ENCODE measurements at places on chromosomes 16 and 17.

- DNase-seq: no peak
Measured at GRCh38 chr17:82949984-82950383, 110.2 kb upstream of the ZNF750 start.

- DNase-seq: no peak
Measured at GRCh38 chr17:4534515-4534914, 20.7 kb downstream of the MYBBP1A start.

GRCh38 chr16:82629441-82630027 is 2.8 kb downstream of the CDH13 start:
- DNase-seq: no peak

- no peak for DNase-seq
Measured at GRCh38 chr17:36686123-36686669, 84.8 kb downstream of the MRM1 start.

- peak; percentile 30 for DNase-seq
Measured at GRCh38 chr16:30473231-30474073, 910 bp downstream of the ITGAL start.

GRCh38 chr16:8958344-8959167 is 5.2 kb downstream of the USP7 start:
- DNase-seq: no peak

GRCh38 chr16:78720416-78720815 is 621.0 kb downstream of the WWOX start:
- DNase-seq: no peak

DNA sequence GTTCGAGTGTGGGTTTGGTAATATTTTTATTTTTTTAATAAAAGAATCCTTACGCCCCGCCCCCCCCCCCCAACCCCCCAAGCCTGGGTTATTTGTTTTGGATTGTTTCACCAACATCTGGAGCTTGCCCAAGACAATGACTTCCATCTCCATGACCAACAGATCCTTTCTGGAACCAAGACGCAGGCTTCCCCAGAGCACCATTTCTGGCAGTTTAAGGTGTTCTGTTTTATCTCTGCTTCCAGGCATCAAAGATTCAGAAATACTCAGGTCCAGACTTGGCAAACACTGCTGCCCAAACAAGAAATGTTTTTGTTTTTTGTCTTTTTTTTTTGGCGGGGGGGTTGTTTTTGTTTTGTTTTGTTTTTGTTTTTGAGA is 56.1 kb downstream of the PLXDC1 start:
- no peak for DNase-seq

DNA sequence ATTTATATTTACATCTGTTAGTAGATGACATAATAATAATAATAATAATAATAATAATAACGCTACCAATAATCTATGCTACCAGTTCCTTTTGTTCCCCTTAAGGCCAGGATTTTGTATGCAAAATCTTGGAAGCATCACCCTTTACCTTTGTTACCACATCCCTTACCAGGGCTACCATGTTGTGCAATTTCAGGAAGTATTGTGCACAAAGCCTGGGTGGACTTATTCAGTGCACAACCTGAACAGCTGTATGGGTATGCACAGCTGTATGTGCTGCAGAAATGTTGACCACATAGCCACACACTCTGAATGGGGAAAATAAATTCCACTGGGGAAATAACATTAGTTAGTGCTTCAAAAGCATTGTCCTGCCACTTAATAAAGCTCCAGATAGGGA is 19.9 kb upstream of the CALB2 start:
- no peak for DNase-seq

GRCh38 chr16:26762594-26762993 is 304.1 kb upstream of the C16orf82 start:
- DNase-seq: no peak

- DNase-seq: no peak
Measured at GRCh38 chr16:88923450-88923849, 53.6 kb downstream of the CBFA2T3 start.

GRCh38 chr16:49332589-49333258 is 40.9 kb upstream of the C16orf78 start:
- no peak for DNase-seq

DNA sequence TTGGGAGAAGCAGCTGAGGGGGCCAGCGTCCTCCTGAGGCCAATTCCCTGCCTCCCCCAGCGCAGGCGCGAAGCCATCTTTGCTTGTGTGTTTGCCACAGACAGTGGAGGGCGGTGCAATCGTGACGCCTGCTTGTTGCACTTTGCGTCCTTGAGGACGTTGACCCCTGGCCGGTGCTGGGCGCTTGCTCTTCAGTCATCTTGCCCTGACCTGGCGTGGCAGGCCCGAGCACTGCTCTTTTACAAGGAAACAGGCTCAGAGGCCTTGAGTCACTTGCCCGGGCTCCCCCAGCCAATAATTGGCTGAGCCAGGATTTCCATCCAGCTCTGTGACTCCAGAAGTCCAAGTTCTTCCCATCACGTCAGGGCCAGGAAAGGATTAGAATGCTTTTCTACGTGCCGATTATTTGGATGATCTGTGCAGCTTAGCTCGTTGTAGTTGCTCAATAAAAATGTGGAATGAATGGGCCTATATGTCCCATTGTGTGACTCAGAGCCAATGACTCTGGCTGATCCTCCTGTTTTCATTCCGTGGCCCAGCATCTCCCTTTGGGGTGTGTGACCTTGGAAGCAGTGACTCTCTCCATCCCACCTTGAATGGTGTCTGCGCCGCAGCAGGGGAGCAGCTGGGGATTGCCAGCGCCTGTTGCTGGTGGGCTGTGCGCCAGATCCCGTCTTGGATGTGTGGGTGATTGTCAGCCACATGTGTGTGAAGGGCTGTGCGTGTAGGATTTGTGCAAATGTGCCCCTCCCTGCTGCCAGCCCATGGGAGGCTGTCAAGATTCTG is 214.1 kb downstream of the SEC14L1 start:
- no peak for DNase-seq

DNA sequence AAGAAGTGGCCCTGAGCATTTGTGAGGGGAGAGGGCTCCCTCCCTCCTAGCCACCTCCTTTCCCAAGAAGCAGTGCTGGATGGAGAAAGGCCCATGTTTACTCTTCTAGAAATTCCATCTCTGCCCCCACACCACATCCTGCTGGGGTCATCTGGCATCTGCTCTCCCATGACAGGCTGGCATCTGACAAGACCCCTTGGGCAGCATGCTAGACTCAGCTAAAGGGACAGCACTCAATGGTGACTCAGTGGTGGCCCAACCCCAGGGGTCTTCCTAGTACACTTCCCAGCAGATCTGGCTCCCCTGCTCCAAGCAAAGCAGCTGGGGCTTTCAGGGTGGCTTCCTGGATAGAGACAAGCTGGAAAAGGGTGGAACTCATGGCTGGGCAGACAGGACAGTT is 14.4 kb downstream of the SLC38A7 start:
- DNase-seq: no peak

GRCh38 chr16:55248494-55248893 is 75.5 kb upstream of the IRX6 start:
- no peak for DNase-seq

GRCh38 chr17:31778523-31778922 is 80.5 kb downstream of the COPRS start:
- DNase-seq: no peak

- DNase-seq: no peak
Measured at GRCh38 chr17:76707985-76708807, 2.6 kb downstream of the MXRA7 start.

DNA sequence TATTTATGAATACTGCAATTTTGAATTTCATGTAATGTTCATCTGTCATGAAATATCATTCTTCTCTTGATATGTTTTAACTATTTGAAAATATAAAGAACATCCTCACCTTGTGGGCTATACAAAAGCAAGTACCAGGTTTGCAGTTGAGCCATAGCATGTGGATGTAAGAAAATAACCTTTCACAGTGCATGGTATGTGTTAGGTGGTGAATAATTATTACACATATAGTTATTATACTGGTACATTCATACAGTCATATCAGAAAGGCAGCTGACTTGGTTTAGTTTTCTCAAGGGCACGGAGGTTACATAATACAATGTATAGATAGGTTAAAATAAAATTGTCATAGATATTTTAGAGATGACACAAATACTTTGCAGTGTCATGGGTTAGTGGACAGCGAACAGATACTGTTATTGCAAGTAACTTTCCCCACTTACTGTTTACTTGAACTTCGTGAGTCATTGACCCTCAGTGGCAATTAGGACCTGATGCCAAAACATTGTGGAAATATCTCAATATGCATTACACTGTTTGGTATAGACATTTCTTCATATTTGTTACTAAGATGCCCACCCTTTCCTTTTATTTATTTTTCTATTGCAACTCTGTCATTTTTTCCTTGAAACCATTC is 445.4 kb upstream of the GOT2 start:
- no peak for DNase-seq

- no peak for DNase-seq
Measured at GRCh38 chr17:27600471-27600870, 30.5 kb upstream of the LGALS9 start.

GRCh38 chr16:49281480-49281842 is at the start of gene CBLN1:
Gene CBLN1, minus strand, starts transcription at chr16:49281838. Its CDS starts 373 bp downstream, at chr16:49281465.
- DNase-seq: no peak

DNA sequence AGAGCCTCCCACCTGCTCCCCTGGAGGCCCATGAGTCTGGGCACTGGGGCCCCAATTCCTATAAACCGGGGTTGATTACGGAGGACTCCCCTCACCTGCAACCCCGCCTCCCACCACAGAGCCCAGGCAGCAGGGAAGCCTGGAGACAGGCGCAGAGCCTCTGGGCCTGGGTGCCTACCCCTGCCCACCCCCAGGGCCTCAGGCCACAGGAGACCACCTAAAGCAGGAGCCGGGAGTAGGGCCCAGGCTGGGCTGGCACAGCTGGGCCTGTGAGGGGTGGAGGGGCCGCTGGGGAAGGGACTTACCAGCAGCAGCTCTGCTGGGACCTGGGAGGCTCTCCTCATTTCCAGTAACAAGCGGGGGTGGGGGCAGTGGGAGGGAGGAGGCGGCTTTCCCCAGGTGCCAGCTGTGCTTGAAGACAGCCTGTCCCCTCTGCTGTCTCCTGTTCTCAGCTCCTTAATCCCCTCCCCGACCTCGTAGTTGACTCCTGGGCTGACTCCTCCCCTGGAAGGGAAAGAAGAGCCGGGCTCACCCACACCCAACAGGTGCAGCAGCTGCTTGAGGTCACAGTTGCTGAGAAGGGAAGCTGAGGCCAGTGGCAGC is 46.8 kb downstream of the TMEM235 start:
- DNase-seq: no peak

DNA sequence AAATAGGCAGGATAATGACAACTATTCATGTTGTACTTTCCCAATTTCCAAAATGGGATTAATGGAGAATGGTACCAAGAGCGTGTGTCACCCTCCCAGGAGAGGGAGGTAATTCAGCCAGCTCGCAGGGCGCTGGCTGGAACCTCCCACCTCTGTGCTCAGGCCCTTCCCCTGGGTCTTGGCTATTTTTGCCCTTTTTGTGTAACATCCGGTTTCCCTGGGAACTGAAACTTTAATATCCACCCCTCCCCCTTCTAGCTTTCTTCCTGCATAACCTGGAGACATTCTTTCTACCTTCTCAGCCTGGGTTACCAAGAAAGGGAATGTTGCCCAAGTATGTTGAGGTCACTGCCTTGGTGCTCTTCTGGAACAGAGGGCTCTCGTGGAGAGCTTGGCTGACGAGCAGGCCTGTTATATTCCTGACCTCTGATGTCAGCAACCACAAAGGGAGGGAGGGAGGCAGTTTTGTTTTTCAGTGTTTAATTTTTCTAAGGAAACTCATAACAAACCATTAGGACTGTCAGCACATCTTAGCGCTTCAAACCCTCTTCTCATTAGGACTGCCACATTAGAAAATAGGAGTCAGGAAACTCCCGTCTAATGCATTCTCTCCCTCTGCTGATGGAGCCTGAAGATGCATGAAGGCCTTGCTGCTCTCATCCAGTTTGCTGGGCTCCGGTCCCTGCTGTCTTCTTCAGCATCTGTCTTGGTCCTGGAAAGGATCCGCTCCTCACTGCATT is 25.6 kb downstream of the ITGB3 start:
- DNase-seq: no peak

DNA sequence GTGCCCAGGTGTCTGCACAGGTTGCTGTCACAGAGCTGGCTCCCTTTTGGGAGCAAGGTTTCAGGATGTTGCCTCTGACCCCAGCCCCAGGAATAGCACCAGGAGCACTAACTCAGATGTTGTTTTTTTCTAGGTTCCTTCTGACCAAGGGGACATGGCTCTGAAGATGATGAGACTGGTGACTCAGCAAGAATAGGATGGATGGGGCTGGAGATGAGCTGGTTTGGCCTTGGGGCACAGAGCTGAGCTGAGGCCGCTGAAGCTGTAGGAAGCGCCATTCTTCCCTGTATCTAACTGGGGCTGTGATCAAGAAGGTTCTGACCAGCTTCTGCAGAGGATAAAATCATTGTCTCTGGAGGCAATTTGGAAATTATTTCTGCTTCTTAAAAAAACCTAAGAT is 28.1 kb downstream of the SCPEP1 start:
- no peak for DNase-seq

GRCh38 chr16:28063591-28064061 is at the start of gene GSG1L:
Gene GSG1L, minus strand, starts transcription at chr16:28063714. Its CDS starts 290 bp downstream, at chr16:28063424.
- no peak for DNase-seq

- DNase-seq: no peak
Measured at GRCh38 chr16:85582229-85582991, 30.7 kb upstream of the GSE1 start.

DNA sequence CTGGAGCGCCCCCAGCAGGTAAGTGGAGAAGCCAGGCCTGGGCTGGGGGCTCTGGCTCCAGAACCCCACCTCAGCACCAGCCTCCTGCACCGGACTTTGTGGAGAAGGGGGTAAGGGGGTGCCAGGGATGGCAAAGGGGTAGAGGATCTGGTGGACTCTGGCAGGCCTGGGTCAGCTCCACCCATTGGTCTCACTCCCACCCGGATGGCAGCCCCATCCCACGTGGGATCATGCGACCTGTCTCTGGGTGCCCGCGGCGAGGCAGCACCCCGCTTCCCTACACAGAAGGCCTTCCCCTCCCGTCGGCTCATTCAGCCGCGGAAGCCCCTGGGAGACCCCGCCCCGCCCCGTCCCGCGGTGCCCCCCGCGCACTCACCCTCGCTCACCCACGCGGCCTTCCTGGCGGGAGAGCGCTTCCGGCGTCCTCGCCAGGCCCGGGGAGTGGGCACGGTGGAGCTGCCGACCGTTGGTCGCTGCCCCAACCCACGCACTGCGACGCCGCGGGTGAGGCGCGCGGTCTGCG is 498 bp upstream of the PLEKHG4 start:
- DNase-seq: peak; percentile 19

- no peak for DNase-seq
Measured at GRCh38 chr16:82699260-82699659, 72.5 kb downstream of the CDH13 start.

- DNase-seq: no peak
Measured at GRCh38 chr17:43026595-43026994, 1.6 kb downstream of the RND2 start.

GRCh38 chr16:84055366-84055765 is 12.8 kb upstream of the SLC38A8 start:
- no peak for DNase-seq
